ENCODE measurements at places on chromosomes 2 and 18. TPM values are rescaled to one million over a fixed set of nuclear protein-coding genes. Genes with fewer than 3 reads are reported as not detected.

GRCh38 chr2:8550481-8550880 lies 131.4 kb upstream of the ID2 start:
- DNase-seq = no peak

- peak; percentile 67 for DNase-seq
Observed at GRCh38 chr2:145931781-145932395, 1412.0 kb upstream of the ZEB2 start.

Gene AGXT
- total RNA-seq = not detected

Gene UGT1A7
- 2.8 TPM for total RNA-seq

GRCh38 chr2:85181134-85181631 lies 48.0 kb downstream of the TCF7L1 start:
- DNase-seq = no peak

Gene CD8A
- total RNA-seq = not detected

DNA sequence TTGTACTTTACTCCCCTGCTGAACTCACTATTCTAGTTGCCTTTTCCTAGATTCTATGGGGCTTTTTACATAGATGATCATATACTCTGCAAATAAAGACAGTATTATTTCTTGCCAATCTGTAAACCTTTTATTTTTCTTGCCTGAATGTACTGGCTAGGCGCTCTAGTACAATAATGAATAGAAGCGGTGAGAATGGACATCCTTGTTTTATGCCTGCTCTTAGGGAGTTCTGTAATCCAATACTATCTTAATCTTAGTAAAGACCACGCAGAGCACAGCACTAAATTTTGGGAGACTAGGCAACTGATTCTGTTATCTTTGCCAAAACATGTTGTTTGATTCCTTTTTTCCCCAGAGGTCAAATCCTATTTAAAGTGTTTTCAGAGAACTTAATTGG lies 7.0 kb downstream of the KRCC1 start:
- DNase-seq = no peak

Gene ZAP70
- not detected for total RNA-seq

DNA sequence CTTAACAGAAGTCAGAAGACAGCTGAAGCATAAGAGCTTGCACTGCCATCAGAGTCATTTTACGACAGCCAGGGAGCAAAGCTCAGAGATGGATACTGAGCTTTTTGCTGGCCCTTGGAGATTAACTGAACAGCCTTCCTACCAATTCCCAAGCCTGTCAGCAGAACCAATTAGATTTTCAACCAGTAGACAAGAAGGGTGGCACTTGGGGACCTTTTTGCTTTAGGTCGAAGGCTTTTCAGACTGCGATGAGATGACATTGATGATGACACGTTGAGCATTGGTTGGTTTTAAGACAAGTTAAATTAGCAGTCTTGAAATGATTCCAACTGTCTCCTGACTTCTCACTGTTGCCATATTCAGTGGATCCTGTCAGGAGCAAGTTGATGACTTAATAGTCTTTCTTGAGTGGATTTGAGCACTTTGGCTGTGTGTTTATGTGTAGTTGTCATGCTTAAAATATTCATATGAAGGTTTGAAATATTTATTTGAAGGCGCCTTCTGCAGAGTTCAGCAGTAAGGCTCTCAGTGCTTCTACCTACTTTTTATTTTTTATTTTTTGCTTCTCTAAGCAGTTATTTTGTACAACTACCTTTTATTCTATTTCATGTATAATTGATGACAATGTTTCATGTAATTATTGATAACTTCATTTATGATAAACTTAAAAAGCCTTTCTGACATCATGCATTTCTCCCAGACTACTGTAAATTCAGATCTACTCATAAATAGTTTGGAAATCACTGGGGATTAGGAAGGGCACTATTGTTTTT lies 256.7 kb downstream of the CAMKMT start:
- no peak for DNase-seq

GRCh38 chr2:97740590-97741182 lies 27.3 kb downstream of the ZAP70 start:
- DNase-seq = peak; percentile 13

- peak; percentile 59 for DNase-seq
Observed at GRCh38 chr2:108316461-108317258, 28.0 kb downstream of the SULT1C2 start.
